Upper lobe of right lung (tissue), 1 donor: ENCODE measurements at places on chromosomes 6 and 20.

DNA sequence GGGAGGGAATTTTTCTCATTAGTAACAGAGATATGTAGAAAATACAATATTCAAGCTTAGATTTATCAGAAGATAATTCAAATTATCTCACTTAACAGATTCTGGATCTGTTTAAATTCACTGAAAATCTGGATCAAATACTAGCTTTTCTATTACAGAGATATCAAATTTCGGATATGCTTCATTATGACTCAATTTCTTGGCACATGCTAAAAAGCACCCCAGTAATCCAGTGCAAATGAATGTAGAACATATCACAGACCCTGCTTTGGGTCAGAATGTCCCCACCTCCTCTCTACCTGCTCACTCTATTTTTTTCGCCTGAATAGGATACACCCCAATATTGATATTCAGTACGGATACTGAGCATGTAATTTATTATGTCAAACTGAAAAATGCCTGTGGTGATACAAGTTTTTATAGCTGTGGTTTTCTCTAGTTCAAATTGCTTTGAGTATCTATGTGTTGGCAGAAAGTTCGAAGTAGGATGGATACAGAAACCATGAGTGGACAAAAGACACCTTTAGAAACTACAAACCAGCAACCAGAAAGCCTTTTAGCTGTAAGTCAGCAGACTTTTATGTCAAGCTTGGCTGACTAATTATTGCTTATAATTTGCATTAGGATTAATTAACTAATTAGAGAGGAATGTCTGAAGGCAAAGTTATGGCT is 290.0 kb downstream of the TFAP2B start:
- DNase-seq = no peak

DNA sequence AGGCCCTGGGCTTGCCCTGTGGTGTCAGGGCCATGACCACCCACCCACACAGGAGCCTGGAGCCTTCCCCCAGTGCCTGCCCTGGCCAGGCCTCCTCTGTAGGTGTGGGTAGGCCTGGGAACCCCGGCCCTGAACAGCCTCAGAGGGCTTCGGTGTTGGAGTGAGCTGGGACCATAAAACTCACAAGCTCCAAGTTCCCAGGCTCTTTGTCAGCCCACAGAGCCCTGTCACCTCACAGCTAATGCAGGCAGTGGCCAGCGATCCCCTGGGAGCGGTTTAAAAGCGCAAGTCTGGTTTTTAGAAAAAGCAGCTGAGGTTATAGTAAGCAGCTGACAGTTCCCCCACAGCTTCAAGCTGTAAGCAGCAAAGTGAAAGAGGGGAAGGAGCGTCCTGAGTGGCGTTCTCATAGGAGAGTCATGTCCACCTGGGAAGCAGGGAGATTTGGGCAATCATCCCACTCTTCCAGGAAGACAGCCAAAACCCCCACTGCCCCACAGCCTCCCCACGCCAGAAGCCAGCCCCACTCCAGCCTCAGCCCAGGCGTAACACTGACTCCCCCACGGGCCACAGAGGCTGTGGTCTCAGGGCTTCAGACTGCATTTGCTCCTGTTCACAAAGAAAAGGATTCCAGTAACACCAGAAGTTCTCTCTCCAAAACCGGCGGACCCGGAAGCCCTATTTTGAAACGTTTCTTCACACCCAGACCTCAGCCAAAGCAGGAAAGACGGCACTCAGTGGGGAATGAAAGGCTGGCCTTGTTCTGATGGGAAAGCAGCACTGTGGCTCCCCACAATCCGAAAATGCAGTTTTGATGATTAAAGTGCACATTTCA is 34.3 kb upstream of the FOXC1 start:
- no peak for DNase-seq

DNA sequence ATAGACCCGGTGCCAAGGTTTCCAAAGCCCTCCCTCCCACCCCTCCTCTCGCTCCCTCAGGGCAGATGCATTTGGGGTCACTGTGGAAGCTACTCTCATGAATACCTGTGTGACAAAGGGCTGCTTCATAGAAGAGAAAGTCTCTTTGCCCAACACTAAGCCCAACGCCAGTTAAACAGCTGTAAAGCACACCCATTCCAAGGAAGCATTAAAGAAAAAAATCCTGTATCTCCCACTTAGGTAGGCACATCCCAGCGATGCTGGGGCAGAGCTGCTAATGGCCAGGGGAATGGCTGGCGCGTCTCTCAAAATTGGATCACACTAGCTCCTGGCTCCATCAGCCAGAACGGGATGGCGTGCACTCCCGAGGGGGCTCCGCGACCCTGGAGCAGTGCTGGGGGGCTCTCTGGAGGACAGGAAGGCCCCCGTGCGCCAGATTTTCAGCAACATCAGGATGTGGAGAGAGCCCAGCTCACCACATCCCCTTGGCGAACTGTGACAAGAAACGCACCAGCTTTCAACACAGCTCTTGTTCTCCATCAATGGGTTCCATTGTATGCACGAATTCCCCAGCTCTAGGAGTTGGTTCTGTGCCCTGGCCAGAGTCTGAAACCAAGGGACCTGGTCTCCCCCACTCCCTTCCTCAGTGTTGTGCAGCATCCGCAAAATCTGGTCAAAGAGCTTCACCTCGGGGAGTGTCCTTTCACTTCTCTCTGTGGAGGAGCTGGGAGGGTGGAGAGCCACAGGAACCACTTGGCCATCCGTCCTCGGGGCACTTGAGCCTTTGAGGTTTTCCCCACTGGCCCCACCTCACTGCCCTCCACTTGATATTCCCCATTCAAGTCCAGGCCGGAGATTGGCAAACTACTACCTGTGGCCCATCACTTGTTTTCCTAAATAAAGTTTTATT is 74.1 kb downstream of the TFAP2C start:
- DNase-seq = no peak

- DNase-seq = no peak
These were observed 205.7 kb upstream of the PROKR2 start for GRCh38 chr20:5522422-5522821.

- no peak for DNase-seq
These were observed 85.8 kb downstream of the LYRM4 start for GRCh38 chr6:5174756-5175549.

GRCh38 chr6:64777941-64778785 is 928.9 kb downstream of the EYS start:
- no peak for DNase-seq

GRCh38 chr6:127737768-127738167 is 160.8 kb downstream of the C6orf58 start:
- DNase-seq = no peak

DNA sequence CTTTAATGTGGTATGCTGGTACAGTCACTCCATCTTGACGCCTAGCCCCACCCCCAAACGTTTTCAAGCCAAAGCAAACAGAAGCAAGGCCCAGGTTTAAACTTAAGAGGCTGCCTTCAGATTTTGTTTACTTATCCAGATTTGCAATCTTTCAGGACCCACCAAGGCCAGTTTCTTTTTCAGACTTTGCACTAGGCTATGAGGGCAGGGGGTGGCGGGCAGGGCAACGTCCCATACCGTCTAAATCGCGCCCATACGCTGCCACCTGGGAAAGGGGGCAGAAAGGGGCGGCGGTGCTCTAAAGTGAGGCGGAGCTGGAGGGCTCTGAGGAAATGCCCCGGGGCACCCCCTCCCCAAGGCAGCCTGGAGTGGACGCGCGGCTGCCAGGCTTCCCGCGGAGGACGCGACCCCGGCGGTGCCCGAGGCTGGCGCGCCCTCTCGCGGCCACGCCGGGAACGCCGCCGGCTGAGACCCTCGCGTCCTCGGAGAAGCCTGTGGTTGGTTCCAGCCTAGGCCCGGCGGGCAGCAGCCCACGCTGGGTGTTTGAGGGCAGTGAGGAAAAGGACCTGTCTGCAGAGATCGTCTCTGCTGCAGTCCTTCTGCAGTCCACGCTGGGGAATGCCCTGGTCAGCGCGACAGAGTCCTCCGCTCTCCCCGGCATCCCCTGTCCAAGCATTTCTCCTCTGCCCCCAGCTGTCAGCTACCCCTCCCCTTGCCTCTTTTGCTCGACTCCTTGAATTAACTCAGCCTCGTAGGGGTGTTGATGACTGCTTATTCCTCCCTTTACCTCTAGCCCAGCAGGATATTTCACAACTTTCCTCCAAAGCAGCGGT is 129.2 kb upstream of the PRND start:
- peak; percentile 83 for DNase-seq

DNA sequence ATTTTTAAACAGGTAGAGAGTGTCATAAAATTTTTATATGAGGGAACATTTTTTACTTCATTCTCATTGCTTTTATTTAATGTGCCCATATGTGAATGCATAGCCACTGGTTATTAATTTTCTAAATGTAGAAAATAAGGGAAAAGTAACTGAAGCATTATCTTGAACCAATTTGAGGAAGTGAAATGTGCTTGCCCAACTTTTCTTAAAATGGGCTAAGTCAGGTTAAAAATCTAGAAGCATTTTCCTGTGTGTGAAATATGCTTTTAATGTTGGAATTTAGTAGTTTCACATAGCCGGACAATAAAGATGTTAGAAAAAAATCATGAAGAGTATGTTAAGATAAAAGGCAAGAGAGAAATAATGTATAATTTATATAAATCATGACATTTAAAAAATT is 3.8 kb downstream of the SEC23B start:
- no peak for DNase-seq

DNA sequence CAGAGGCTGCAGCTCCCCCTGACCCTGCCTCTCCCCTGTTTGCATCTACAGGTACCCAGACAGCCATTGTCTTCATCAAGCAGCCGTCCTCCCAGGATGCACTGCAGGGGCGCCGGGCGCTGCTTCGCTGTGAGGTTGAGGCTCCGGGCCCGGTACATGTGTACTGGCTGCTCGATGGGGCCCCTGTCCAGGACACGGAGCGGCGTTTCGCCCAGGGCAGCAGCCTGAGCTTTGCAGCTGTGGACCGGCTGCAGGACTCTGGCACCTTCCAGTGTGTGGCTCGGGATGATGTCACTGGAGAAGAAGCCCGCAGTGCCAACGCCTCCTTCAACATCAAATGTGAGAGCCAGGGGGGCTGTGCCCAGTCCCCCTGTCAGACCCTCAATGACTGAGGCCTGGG is 42.1 kb upstream of the SRF start:
- DNase-seq = no peak

DNA sequence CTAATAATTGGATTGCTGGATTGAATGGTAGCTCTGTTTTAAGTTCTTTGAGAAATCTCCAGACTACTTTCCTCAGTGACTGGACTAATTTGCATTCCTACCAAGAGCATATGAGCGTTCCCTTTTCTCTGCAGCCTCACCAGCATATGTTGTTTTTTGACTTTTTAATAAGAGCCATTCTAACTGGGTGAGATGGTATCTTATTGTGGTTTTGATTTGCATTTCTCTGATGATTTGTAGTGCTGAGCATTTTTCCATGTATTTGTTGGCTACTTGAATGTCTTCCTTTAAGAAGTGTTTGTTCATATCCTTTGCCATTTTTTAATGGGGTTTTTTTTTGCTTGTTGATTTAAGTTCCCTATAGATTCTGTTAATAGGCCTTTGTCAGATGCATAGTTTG is 94.7 kb upstream of the AHI1 start:
- DNase-seq = no peak

DNA sequence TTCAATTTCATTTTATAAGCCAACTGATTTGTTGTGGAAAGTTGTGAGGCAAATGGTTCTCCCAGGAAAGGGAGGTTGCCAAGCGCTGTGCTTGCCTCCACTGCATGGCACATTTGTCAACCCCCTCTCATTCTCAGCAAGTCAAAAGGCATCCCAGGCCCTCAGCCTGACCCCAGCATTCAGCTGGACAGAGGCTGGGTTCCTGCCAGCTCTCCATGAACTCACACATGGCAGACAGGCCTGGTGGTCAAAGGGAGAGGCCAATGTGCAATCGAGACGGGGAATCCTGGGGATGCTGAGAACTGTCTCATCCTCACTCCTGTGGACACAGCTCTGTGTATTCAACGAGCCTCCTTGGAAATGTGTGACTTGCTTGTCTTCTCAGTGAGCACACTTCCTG is 106.0 kb upstream of the CDH4 start:
- DNase-seq = no peak

GRCh38 chr6:57262488-57262887 is 40.4 kb upstream of the RAB23 start:
- no peak for DNase-seq

DNA sequence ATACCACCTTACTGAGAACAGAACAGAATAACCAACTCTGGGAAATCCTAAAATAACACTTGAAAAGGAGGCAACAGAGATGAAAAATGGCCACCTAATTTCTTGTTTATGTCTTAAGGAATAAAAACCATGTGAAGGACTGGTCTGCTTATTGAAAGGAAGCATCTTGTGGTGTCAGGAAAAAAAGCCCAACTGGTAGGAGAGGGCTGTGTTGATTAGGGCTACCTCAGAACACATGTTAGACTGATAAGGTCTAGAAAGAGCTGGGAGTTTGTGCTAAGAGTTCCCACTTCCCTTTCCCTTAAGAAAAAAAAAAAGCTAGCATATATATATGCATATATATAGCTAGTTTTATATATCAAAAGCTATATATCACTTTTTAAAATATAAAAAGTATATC is 425.3 kb upstream of the BTBD3 start:
- DNase-seq = no peak

GRCh38 chr6:90947184-90948064 is 360.6 kb upstream of the MAP3K7 start:
- peak; percentile 47 for DNase-seq

DNA sequence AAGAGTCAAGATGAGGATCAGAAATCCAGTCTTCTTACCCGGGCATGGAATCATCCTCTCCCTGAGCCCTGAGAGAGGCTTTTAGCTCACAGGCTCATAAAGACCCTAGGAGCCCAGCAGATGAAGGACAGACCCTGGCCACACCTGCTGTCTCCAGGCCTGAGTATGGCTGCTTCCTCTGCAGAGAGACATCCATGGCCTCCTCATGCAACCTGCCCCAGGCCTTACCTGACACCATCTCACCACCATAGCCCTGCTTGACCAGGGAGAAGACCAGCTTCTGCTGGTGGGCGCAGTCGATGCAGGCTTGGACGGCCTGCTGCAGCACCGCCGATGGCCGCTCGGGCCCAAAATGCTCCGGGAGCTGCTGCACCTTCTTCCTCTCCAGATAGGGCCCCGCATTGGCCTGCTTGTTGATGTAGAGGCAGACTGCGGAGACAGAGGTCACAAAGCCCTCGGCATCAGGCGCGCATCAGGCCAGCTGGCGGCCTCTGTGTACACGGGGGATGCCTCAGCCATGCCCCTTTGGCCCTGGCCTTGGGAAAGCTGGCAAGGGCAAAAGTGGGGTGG is 77.6 kb downstream of the SCML4 start:
- DNase-seq = no peak

GRCh38 chr6:99305021-99305554 is 44.4 kb downstream of the FAXC start:
- no peak for DNase-seq

DNA sequence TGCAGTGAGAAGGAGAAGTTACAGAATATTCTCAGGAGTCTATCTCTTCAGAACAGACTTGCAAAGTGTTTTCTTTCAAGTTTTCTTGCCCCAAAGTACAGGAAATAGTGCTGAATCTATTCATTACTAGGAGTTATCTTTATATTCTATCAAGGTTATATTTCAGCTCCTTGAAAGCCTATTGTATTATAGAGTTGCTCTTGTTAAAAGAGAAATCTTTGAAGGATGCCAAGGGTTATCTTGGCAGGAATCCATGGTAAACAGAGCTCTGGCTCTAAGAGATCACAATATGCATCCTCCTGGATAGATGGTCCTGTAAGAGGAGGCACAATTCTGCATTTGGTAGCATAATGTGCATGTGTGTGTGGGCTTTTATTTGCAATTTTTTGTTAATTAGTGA is 21.2 kb upstream of the SNRPB2 start:
- DNase-seq = no peak
